ENCODE measurements at places on chromosomes 16 and 17.

GRCh38 chr16:17331991-17332390 lies 138.8 kb downstream of the XYLT1 start:
- DNase-seq = no peak

DNA sequence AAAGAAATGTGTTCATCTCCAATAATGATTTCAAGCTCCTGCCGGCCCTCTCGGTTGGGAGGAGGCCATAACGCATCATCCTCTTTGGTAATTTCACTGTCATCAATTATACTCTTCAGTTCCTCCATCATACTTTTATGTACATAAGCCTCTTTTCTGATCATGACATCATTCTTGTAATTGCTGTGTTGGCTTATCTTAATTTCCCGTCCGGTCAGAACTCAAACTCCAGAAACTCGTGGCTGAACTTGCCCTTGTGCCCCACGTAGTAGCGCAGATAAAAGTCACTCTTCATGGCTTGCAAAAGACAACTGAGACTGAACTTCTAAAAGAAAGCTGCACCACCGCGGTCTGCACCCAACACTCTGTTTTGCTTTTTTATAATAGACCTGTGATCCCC lies 13.6 kb downstream of the TMEM220 start:
- no peak for DNase-seq

GRCh38 chr17:77829843-77830799 lies 128.4 kb upstream of the TNRC6C start:
- DNase-seq = no peak

DNA sequence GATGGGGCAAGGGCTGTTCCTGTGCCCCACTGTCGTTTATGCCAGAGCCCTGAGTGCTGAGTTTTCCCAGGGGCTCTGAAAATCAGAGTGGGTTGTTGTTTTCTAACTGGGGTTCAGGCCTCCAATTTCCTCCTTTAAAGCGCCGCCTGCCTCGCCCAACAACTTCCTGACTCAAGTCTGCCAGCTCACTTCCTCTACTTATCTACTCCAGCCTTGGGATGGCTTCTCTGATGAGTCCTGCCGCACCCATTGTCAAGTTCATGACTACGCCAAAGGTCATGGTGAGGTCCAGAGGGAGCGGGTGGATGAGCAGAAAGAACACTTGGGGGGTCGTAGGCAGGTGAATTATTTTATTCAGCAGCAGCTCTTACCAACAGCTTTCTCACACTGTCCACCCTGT lies 104.7 kb downstream of the UTP18 start:
- DNase-seq = peak; percentile 3

GRCh38 chr17:45768000-45768399 lies 16.1 kb upstream of the CRHR1 start:
- no peak for DNase-seq

Data from CD4-positive, alpha-beta T cell treated with Interleukin-1 beta for 1 hour (primary cell).